Hepatic stellate cell (primary cell): ENCODE measurements at places on chromosomes 16 and 17.

GRCh38 chr17:55430541-55431288 is 9.1 kb upstream of the MMD start:
- no peak for DNase-seq

- no peak for DNase-seq
Measured at GRCh38 chr16:77553130-77553529, 118.3 kb upstream of the ADAMTS18 start.

- DNase-seq, result no peak
Measured at GRCh38 chr16:21940570-21940969, 12.6 kb upstream of the UQCRC2 start.

- no peak for DNase-seq
Measured at GRCh38 chr16:27977966-27978365, 85.5 kb downstream of the GSG1L start.

GRCh38 chr16:81926036-81926435 is 85.2 kb downstream of the SDR42E1 start:
- DNase-seq, result no peak

DNA sequence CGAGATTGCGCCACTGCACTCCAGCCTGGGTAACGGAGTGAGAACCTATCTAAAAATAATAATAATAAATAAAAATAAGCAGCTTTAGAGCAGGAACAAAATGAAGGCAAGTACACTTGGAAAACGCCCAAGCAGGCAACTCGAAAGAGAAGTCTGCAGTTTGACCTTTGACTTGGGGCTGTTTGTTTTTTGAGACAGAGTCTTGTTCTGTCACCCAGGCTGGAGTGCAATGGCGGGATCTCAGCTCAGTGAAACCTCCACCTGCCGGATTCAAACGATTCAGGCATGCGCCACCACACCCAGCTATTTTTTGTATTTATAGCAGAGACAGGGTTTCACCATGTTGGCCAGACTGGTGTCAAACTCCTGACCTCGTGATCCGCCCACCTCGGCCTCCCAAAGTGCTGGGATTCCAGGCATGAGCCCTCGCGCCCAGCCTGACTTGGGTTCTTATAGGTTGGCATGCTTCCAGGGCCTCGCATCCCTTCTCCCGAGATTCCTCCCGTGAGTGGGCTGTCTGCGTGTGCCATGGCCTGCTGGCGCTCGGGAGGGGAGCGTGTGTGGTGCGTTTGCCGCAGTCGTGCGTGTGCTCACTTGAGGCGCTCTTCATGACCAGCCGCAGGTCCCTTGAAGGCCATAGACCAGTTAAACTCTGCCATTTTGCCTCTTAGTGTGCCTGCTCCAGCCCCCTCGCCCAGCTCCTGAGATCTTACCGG is 18.4 kb upstream of the UBE2I start:
- no peak for DNase-seq

GRCh38 chr17:45770632-45771270 is 13.4 kb upstream of the CRHR1 start:
- DNase-seq, result no peak

DNA sequence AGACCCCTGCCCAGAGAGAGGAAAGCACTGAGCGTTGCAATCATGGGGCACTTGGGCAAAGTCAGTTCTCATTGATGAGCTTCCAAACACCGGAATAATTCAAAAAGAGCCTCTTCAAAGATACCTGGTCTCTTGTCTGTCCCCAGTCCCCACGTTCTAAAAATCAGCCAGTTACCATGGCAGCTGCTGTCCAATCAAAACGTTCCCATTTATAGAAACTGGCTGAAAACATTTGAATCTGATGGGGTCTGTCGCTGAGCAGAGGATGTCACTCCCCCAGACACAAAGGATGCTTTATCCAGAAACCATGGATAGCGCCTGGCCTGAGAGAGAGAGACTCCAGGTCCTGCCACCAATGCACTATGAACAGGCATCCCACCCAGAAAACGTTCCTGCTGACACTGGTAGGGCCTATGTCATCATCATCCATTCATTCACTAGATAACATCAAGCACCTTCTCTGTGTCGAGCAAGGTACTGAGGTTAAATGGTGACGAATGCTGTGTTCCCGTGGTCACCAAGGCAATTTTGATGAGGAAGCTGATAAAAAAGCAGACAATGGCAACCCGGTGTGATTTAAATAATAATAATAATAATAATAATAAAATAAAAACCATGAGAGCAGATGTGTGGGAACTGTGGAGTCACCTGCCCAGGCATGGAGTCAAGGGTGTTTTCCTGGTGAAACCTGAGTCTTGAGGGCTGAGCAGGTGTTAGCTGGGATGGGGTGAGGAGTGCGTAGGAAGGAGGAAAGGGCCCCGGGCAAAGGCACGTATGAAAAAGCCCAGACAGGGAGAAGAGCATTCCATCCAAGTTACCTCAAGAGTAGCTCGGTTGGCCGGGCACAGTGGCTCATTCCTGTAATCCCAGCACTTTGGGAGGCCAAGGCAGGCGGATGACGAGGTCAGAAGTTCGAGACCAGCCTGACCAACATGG is 19.0 kb upstream of the CALB2 start:
- DNase-seq, result no peak

GRCh38 chr16:87441886-87442580 is 49.9 kb downstream of the MAP1LC3B start:
- no peak for DNase-seq

GRCh38 chr17:42760652-42761581 is at the start of gene RAMP2:
Gene RAMP2, plus strand, starts transcription at chr17:42761227. Its CDS starts 35 bp downstream, at chr17:42761262.
- DNase-seq, result peak; percentile 36

- DNase-seq, result peak; percentile 80
Measured at GRCh38 chr16:84829168-84829965, 9.6 kb downstream of the CRISPLD2 start.

DNA sequence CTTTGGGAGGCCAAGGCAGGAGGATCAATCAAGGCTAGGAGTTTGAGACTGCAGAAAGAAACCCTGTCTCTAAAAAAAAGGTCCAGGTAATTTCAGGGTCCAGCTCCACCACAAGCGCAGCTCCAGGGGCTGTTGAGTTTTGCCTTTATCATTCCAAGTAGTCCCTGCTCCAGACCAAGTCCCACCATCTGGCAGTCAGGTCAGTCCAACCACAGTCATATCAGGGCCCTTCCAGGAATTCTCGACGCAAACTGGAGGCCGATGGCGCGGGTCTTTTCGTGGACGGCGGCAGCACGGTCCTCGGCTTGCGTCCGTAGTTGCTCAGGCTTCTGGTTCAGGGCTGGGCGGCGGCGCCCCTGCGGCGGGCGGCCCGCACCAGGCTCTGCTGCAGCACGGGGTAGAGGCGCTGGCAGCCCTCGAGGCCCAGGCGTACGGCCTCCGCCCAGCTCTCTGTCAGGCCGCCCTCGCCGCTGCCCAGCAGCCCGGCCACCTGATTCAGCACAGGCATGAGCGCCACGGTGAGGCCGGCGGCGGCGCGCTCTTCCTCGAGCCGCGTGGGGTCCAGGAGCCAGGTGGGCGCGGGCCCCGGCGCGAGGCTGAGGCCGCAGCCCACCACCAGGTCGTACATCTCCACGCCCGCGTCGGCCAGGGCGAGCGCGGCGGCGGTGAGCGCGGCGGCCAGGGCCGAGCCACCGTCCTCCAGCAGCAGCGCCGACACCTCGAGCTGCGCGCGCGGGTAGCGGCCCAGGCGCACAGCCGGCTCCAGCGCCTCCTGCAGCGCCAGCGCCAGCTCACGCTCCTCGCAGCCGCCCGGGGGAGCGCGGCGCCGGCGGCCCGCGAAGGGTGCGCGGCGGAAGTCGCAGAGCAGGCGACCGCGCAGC is 752 bp downstream of the EXOSC6 start:
- peak; percentile 59 for DNase-seq
